Left lung (tissue), 14 donors: ENCODE measurements at places on chromosomes 7 and 10. TPM values are rescaled to one million over a fixed set of nuclear protein-coding genes. Genes with fewer than 3 reads are reported as not detected.

The CCL24 gene
- polyA plus RNA-seq, result 1.2 TPM

GRCh38 chr7:341841-342638 is 52.1 kb downstream of the FOXL3 start:
- no peak for DNase-seq

The PRR15 gene
- polyA plus RNA-seq, result 0.18 TPM

The TMEM72 gene
- polyA plus RNA-seq, result 2.2 TPM

The HOGA1 gene
- polyA plus RNA-seq, result 2.2 TPM

DNA sequence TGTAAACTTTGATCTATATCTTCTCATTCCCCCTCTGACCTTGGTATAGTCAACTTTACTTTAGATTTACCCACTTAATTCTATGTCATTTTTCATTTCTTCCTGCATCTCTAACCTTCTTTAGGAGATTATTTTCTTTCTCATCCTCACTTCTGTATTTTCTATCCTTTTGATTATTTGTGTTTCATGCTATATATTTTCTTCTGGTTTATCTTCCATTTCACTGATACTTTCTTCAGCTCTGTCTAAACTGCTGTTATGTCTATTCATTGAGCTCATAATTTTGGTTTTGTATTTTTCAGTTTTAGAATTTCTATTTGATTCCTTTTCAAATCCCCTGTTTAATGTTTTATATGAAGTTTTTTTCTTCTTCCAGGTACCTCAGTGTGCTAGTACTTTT is 171.1 kb upstream of the LYZL1 start:
- no peak for DNase-seq

DNA sequence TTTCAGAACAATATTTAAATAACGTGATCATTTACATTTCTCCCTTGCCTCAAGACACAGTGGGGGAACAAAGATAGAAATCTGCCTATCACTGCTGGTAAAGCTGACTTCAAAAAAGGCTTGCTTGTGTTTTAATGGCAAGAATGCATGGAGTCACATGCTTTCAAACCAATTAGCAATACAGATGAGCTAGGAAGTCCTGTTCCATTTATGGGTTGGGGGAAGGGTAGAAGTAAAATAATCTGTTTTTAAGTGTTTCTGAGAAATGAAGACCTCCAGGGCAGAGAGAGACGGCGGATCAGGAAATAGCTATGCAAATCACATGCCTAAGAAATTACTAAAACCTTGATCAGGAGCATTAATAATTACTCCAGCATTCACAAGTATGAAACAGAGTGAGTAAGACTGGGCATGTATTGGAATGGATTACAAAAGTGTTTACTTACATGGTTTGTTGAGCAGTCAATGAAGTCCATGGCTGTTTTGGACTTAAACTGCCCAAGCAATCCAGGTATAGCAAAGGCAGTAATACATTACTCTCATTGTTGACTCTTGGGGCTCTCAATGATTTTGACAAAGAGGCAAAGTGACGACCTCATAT is 142.0 kb downstream of the ARID5B start:
- DNase-seq, result no peak

DNA sequence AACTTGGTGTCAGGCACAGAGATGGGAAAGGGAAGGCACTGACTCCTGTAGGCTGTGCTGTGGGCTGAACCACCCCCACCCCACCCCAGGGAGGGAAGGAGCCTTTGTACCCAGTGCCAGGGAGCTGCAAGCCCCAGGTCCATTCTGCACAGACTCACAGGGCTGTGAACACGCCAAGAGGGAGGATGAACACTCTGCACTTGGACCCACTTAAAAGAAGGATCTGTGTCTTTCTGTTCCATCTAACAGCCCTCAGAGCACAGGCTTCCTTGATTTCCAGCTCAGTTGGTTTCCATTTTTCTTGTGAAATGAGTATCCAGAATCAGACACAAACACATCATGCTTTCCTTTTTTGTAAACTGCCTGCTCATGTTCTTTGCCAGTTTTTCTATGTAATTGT is 84.9 kb downstream of the GRB10 start:
- DNase-seq, result no peak

DNA sequence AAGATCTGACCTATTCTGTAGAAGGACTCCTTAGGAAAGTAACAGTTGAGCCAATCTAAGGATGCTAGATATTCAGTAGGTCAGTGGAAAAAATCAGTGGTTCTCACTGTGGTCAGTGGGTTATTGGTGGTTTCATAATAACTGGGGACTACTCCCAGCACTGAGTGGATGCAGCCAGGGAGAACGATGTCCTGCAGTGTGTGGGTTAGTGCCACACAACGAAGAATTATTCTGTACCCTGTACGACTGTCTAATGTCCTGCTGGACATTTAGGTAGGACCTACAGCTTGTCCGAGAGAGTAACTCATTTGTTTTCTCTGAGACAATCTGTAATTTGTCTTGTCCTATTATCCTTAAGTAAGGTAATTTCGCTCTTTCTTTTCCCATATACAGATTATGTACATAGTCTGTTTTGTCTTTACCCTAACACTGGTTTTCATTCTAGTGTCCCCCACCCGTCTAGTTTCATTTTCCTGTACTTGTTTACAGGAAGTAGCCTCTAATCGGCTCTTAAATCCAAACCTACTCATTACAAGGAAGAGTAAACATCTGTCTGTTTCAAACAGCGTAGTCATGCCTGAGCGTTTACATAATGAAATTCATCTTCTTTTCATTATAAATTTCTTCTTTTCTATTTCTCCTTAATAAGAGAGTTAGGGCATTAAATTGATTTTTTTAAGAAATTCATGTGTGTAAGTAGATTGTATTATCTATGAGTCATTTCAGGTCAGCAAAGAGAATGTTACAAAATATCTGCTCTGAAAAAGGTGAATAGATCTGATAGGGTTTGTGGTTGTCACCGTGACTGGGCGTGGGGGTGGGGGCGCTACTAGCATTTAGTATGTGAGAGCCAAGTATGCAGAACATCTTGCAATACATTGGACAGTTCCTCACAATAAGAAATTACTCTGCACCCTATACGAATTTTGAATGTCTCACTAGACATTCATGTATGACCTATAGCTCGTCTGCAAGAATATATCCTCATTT is 8.3 kb upstream of the ZC3HAV1L start:
- no peak for DNase-seq

The AKR1C2 gene
- 3.1 TPM for polyA plus RNA-seq

The ENTPD1 gene
- 23.1 TPM for polyA plus RNA-seq

- no peak for DNase-seq
Observed at GRCh38 chr7:124550036-124550435, 215.6 kb downstream of the GPR37 start.

- DNase-seq, result no peak
Observed at GRCh38 chr7:158952776-158953175, 96.4 kb downstream of the DYNC2I1 start.

The ACBD7 gene
- polyA plus RNA-seq, result 5.8 TPM

The CYP2W1 gene
- polyA plus RNA-seq, result 6.2 TPM
